CD8-positive, alpha-beta memory T cell (primary cell): ENCODE measurements at places on chromosomes 16 and 17. TPM values are rescaled to one million over a fixed set of nuclear protein-coding genes. Genes with fewer than 3 reads are reported as not detected.

- H3K4me3 ChIP-seq, result no peak overlapping the region
- peaks cover 19% of the 10 kb centered on the region for H3K4me1 ChIP-seq
- H3K36me3 ChIP-seq, result peaks cover 24% of the 10 kb centered on the region
- no peaks in the 10 kb centered on the region for H3K27me3 ChIP-seq
- no peak for DNase-seq
These were observed 21.6 kb downstream of the ZNF276 start for GRCh38 chr16:89742948-89743347.

- H3K27ac ChIP-seq, result no peak overlapping the region
- no peak for DNase-seq
- H3K36me3 ChIP-seq, result no peaks in the 10 kb centered on the region
- no peak overlapping the region for H3K4me3 ChIP-seq
These were observed 1.8 kb upstream of the WIPI1 start for GRCh38 chr17:68459037-68459639.

FSCN2 gene
- 0.49 TPM for total RNA-seq

DNA sequence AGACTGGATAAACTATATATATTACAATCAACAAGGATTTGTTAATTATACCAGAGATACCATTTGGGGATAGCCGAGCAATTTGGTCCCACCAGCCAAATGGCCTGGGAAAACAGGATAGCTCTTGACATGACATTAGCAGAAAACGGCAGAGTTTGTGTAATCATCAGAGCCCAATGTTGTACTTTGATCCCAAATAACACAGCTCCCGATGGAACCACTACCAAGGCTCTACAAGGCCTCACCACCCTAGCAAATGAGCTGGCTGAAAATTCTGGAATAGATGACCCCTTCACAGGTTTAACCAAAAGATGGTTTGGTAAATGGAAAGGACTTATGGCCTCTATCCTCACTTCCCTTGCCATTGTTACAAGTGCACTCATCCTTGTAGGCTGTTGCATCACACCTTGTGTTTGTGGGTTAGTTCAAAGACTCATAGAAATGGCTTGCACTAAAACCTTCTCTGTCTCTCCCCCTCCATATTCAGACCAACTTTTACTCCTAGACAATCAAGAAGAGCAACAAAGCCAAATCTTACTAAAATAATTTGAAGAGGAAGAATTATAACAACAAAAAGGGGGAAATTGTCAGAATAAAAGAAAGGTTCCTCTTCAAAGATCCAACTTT, 9.5 kb downstream of the TXNL4B start:
- no peak overlapping the region for H3K27ac ChIP-seq
- DNase-seq, result no peak
- H3K4me1 ChIP-seq, result no peaks in the 10 kb centered on the region
- no peak overlapping the region for H3K4me3 ChIP-seq

DNA sequence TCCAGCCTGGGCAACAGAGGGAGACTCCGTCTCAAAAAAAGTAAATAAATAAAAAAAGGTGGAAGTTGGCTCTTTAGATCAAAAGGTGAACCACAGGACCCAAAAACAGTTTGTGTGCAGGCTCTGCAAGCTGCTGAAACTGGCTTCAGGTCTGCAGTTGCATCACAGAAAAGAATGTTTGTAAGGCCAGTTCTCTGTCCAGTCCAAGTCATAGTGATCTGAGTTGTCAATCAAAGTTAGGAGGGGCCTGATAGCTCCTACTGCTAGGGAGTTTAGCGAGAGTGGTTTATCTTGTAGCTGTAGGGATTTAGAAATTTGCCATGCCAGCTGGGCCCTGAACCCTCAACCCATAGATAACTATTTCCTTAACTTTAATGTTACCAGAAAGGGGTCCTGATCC, 101.2 kb upstream of the CACNG5 start:
- H3K27me3 ChIP-seq, result no peaks in the 10 kb centered on the region
- no peak for DNase-seq
- no peak overlapping the region for H3K4me3 ChIP-seq
- H3K4me1 ChIP-seq, result no peaks in the 10 kb centered on the region
- no peak overlapping the region for H3K27ac ChIP-seq

DNA sequence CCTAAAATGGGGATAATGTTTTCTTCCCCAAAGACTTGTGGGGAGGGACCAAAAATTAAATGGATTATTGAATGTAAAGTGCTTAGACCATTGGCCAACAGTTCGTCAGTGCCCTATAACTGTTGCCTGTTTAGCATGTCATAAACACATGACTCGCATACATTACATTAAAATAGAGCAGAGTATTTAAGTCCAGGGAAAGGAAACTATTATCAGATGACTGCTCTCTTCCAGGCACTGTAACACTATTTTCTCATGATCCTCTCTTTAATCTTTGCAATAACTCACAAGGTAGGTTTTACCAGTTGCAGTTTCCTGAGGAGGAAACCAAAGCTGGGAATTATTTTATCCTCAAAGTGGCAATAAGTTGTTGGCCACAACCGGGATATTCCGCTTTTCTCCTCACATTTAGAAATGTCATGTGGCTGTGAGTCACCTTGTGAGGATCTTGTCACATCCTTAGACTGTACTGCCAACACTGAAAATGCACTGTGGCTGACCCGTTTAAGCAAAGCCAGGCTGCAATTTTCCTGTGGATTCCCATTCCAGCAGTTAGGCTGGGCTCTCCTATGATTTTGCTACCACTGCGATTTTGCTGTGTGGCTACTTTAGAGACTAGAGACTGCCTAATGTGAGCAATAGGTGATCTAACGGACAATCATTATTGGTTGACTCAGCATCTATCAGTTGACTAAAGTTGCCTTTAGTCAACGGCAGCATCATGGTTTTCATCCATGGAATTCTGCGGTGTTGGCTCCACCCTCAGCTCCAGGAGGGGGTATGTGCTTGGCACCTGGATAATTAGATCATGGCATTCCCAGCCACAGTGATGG, 58.3 kb upstream of the DHX40 start:
- no peak overlapping the region for H3K4me3 ChIP-seq
- H3K4me1 ChIP-seq, result no peaks in the 10 kb centered on the region
- no peaks in the 10 kb centered on the region for H3K36me3 ChIP-seq
- no peak for DNase-seq
- H3K27ac ChIP-seq, result no peak overlapping the region

UBE2O gene
- 35.0 TPM for total RNA-seq

DNA sequence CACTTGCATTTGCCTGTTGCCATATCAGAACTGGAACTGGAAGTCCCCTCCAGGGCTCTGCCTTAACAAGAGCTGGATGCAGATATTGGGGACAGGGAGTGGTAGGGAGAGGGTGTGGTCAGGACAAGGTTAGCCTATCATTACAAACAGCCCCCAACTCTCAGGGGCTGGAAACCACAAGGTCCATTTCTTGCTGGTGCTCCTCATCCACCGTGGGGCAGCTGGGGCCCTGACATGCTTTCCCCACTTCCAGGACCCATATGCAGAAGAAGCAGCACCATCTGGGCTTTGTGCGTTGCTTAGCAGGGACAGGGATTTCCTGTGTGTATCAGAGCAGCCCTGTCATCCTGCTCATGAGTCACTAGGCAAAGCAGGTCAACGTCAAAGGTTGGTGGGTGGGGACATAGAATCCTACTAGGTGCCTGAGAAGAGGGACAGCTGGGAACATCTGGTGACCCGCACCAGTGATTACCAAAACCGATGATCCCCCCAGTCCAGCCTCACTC, 26.9 kb downstream of the RGS9 start:
- DNase-seq, result peak; percentile 16
- no peaks in the 10 kb centered on the region for H3K36me3 ChIP-seq
- H3K4me1 ChIP-seq, result peaks cover 10% of the 10 kb centered on the region
- no peak overlapping the region for H3K27ac ChIP-seq
- H3K4me3 ChIP-seq, result no peak overlapping the region
- no peaks in the 10 kb centered on the region for H3K27me3 ChIP-seq

GRCh38 chr17:17847118-17847689, 10.4 kb upstream of the SREBF1 start:
- no peak for DNase-seq
- H3K27me3 ChIP-seq, result no peaks in the 10 kb centered on the region
- H3K4me3 ChIP-seq, result no peak overlapping the region
- no peaks in the 10 kb centered on the region for H3K36me3 ChIP-seq
- H3K4me1 ChIP-seq, result peaks cover 48% of the 10 kb centered on the region

CBFB gene
- total RNA-seq, result 141 TPM

ABCC11 gene
- total RNA-seq, result 0.22 TPM

DNA sequence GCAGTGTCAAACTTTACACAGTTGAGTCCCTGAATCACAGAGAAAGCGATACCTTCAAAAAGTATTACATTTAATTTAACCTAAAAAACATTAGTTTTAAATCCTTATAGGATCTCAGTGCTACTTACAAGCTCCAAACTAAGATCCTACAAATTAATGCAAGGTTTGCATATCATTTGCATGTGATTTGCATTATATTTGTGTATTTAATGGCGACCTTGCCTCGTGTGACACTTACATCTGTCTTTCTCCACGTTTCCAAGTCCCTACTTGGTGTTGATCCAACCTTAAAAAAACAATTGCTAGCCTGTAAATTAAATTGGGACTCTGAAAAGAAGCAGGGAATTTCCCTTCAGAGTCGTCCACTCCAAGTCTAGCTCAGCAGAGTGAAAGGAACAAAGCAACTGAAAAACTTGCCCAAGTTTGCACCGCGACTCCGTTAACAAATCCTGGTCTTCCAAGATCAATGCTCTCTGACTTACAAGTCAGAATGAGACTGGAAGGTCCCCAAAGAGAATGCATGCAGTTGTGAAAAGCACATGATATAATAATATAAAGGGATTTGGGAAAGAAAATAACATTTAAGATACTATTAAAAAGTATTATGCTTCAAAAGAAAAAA, 739 bp upstream of the FAM117A start:
- no peak overlapping the region for H3K27ac ChIP-seq
- H3K4me1 ChIP-seq, result peaks cover 32% of the 10 kb centered on the region
- H3K36me3 ChIP-seq, result no peaks in the 10 kb centered on the region
- no peak overlapping the region for H3K4me3 ChIP-seq

- peaks cover 32% of the 10 kb centered on the region for H3K27me3 ChIP-seq
- no peaks in the 10 kb centered on the region for H3K36me3 ChIP-seq
- DNase-seq, result no peak
- no peak overlapping the region for H3K27ac ChIP-seq
These were observed 974 bp downstream of the GALR2 start for GRCh38 chr17:76075364-76076145.

NAT9 gene
- 42.7 TPM for total RNA-seq

- no peak for DNase-seq
- H3K4me3 ChIP-seq, result no peak overlapping the region
- no peaks in the 10 kb centered on the region for H3K36me3 ChIP-seq
- peaks cover 22% of the 10 kb centered on the region for H3K4me1 ChIP-seq
These were observed 5.3 kb downstream of the XYLT1 start for GRCh38 chr16:17465460-17465859.

GRCh38 chr17:59754552-59754951, 47.1 kb downstream of the VMP1 start:
- H3K4me1 ChIP-seq, result peaks cover 8% of the 10 kb centered on the region
- no peaks in the 10 kb centered on the region for H3K27me3 ChIP-seq
- DNase-seq, result no peak
- H3K27ac ChIP-seq, result peak overlapping the region; percentile 1

GRCh38 chr17:56595831-56596690, 2.6 kb downstream of the NOG start:
- no peaks in the 10 kb centered on the region for H3K36me3 ChIP-seq
- H3K27ac ChIP-seq, result no peak overlapping the region
- DNase-seq, result no peak
- peaks cover 24% of the 10 kb centered on the region for H3K27me3 ChIP-seq
- H3K4me1 ChIP-seq, result peaks cover 37% of the 10 kb centered on the region

GRCh38 chr17:21119247-21119918, 7.4 kb upstream of the DHRS7B start:
- H3K27me3 ChIP-seq, result peaks cover 4% of the 10 kb centered on the region
- H3K4me3 ChIP-seq, result no peak overlapping the region
- H3K4me1 ChIP-seq, result peaks cover 7% of the 10 kb centered on the region
- no peaks in the 10 kb centered on the region for H3K36me3 ChIP-seq
- peak; percentile 53 for DNase-seq

- H3K4me1 ChIP-seq, result no peaks in the 10 kb centered on the region
- DNase-seq, result no peak
- no peak overlapping the region for H3K27ac ChIP-seq
- H3K27me3 ChIP-seq, result no peaks in the 10 kb centered on the region
- H3K4me3 ChIP-seq, result no peak overlapping the region
These were observed 1.3 kb downstream of the SRL start for GRCh38 chr16:4240624-4241023.

DNA sequence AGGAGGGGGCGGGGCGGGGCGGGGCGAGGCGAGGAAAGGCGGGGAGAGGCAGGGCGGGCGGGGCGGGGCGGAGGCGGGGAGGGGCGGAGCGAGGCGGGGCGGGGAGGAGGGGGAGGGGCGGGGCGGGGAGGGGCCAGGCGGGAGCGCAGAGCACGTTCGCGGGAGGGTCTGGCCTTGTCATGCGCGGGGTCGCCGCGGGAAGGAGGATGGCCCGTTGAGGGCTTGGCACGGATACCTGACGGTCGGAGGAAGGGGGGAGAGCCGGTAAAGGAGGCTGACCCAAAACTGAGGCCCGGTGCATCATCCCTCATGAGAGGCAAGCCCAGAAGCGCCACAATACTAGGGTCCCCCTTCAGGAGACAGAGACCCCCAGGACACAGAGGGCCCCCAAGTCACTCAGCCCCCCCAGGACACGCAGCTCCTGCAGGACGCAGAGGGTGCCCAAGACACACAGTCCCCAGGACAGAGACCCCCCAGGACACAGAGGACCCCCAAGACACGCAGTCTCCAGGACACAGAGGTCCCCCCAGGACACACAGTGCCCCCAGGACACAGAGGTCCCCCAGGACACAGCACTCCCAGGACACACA, 593 bp upstream of the WDR45B start:
- peaks cover 26% of the 10 kb centered on the region for H3K4me1 ChIP-seq
- no peaks in the 10 kb centered on the region for H3K27me3 ChIP-seq
- peak overlapping the region; percentile 28 for H3K4me3 ChIP-seq
- no peak overlapping the region for H3K27ac ChIP-seq

DNA sequence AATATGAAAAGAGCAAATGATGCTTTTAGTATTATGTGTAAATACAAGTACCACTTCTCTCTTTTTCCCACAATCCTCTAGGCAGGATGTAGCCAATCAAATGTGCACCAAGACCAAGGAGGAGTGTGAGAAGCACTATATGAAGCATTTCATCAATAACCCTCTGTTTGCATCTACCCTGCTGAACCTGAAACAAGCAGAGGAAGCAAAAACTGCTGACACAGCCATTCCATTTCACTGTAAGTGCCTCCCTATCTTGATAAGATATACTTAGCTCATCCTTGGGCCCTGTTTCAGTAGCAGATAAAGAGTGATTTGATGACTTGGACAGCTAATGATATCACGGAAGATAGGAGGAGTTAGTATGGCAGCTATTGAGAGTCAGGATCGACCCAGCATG, 33.7 kb downstream of the TADA2A start:
- no peak overlapping the region for H3K4me3 ChIP-seq
- H3K4me1 ChIP-seq, result no peaks in the 10 kb centered on the region
- no peaks in the 10 kb centered on the region for H3K27me3 ChIP-seq
- peaks cover 42% of the 10 kb centered on the region for H3K36me3 ChIP-seq

DNA sequence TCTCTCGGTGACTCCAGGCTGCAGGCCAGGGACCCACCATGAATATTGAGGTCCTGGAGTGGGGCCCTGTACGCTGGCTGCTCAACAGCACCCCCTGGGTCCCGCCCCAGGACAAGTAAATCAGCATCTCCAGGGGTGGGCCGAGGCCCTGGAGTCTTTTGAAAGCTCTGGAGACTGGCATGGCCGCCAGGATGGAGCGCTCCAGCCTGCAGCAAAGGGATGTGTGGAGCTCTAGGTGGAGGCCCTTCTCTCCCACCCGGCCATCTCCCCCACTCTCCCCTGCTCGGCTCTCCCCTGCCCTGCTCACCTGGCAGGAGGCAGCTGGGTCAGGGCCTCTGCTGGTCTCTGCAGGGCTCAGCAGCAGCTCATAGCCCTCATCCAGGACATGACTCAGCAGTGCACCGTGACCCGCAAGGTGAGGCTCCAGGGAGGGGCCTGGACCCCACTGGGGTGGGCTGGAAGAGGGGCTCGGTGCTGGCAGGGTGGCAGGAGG, 16.6 kb downstream of the SGSH start:
- H3K27ac ChIP-seq, result no peak overlapping the region
- no peaks in the 10 kb centered on the region for H3K27me3 ChIP-seq
- no peak for DNase-seq
- no peak overlapping the region for H3K4me3 ChIP-seq
- no peaks in the 10 kb centered on the region for H3K36me3 ChIP-seq
